M059J (cell line): ENCODE measurements at places on chromosomes 6 and 20. TPM values are rescaled to one million over a fixed set of nuclear protein-coding genes. Genes with fewer than 3 reads are reported as not detected.

The GNMT gene
- total RNA-seq, result 0.54 TPM in 1 of 2 replicates, not detected in the other

The MYH7B gene
- 0.05 TPM in 1 of 2 replicates, not detected in the other for total RNA-seq

The PTPRT gene
- total RNA-seq, result not detected in 2 replicates

The ULBP1 gene
- total RNA-seq, result 0.76 and 1.1 TPM in 2 replicates

The RSPO4 gene
- not detected in 2 replicates for total RNA-seq

The FAM83C gene
- total RNA-seq, result 0.02 TPM in 1 of 2 replicates, not detected in the other

The LTB gene
- total RNA-seq, result 2.1 and 4.6 TPM in 2 replicates

The TRIM15 gene
- not detected in 2 replicates for total RNA-seq

GRCh38 chr20:41300383-41300782, 17.1 kb downstream of the ZHX3 start:
- no peak for DNase-seq

- DNase-seq, result peak; percentile 47
Measured at GRCh38 chr6:155106456-155107115, 111.5 kb downstream of the TIAM2 start.

DNA sequence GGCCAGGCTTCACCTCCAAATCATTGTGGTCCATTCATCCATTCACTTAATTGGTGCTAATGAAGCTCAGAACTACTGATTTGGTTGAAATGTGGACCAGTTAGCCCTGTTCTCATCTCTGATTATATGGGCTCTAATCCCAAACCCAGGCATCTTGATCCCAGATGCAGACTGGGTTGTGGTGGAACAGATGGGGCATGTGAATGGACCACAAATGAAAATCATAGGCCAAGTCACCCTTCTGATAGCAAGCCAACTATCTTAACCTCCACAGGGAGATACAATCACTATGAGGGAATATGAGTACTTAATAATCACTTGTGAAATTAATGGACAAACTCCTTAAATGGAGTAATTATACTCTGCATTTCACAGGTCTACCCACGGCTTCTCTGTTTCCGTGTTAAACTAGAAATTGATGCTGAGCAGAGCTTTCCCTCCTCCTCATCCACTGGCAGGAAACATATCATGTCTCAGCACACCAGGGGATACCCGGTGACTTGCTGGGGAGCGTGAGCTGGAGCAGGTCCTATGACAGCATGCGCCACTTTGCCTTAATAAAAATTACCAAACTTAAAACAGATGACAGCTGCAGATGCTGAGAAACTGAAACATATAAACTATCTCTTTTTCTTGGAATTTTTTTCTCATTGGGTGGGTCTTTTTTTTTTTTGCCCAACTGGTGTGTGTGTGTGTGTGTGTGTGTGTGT, 108.8 kb upstream of the HEY2 start:
- no peak for DNase-seq

DNA sequence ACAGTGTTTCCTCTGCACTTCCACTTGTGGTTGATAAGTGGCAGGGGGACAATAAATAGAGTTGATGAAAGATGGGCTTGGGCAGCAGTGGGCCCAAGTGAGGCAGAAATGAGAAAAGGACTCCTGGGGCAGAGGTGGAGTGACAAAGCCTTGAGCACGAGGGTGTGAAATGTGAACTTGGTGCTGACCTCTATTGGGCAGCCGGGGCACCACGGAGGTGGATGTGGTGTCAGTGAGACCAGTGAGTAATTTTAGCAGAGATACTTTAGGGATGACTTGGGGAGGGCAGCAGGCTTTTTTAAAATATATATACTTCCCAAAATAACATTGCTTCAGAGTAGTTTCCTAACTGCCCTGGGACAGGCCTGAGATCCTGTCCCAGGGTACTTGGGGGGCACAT, 30.6 kb upstream of the MYLK2 start:
- peak; percentile 61 for DNase-seq

DNA sequence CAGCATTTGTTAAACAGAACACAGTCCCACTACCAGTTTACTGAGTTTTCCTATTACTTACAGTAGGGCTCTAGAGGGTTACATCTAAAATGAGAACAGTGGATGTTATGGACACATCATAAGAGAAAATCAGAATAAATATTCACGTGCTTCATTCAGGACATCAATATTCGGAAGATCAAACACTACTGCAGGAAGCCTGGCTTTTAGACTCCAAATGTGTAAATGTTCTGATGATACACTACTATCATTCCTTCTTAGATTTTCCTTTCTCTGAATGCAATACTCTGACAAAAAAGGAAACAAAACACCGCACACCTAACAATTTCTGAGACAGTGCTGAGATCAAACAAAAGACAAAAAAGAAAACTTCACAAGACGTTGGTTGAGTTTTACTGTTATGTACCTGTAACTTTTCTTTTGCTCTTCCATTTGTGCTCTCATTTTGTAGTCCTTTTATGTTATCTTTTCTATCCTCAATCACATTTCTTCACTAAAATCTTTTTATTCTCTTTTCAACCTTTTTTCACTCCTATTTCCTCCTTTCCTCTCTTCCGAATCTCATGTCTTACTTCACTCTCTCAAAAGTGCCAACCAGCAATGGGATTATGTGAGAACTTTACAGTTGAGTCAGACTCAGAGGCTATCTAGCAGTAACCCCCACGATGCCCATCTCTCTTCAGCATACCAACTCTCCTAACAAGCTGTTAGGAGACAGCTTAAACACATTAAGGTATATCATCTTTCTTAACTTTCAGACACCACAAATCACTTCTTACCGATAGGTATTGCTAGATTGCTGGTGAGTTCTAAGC, 1.7 kb downstream of the FAM184A start:
- DNase-seq, result no peak

GRCh38 chr20:5090191-5090590, 29.6 kb downstream of the PCNA start:
- no peak for DNase-seq

DNA sequence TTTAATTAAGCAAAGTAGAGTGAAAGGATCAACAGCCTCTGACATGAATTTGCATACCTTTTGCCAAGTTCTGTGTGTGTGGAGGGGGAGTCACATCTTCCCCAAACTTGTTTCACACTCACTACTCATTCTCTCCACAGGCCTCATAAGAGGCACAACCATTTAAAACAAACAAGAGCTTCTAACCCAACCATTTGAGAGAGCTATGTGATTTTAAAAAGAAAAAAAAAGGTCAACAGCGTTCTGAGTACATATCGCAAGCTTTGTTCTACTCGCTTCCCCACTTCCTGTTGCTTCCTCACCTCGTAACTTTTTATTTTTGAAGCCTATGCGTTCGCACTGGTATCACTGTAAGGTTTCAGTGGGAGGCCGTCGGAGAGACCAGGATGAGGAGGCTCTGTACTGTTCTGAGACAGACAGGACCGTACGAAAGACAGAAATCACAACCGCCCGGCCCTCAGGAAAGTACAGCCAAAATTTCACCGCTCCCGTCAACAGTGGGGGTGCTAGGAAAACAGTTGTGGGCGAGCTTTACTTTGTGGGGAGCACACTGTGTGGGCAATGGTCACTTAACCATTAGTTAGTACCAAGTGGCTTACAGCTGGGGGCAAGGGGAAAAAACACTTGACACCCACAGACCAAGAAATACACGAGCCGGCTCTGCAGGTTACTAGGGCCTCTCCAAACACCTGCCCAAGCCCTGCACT, 61.3 kb downstream of the TRERF1 start:
- DNase-seq, result no peak

GRCh38 chr20:23257848-23258746, 92.5 kb upstream of the NXT1 start:
- DNase-seq, result peak; percentile 97

- DNase-seq, result peak; percentile 72
Measured at GRCh38 chr6:75268121-75268987, 16.2 kb downstream of the TMEM30A start.

DNA sequence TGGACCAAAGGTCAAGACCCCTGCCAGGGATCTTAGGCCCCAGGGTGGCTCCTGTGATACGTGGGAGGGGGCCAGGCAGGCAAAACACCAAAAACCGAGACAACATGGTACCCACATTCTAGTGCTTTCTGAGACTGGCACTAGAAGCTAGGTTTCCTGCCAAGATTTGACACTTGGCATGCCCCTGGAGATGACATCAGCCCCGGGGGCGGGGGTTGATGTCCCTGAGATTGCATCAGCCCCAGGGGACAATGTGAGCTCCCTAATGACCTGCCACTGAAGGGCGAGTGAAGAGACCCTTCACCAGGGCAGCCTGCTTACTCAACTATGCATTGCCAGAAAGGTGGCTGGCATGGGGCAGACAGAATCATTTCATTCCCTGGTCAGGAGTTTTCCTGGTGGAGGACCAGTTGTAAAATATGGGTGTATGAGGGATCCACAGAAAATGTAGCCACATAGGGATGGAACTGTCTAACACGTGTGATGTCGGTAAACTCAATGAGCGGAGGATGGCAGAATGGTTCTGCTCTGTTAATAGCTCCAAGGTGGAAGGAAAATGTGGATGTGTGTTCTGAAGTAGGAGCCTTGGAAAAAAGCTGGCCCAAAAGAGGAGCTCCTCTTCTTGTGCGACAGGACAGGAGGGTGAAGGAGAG, 219.7 kb downstream of the UNC5CL start:
- DNase-seq, result peak; percentile 15

DNA sequence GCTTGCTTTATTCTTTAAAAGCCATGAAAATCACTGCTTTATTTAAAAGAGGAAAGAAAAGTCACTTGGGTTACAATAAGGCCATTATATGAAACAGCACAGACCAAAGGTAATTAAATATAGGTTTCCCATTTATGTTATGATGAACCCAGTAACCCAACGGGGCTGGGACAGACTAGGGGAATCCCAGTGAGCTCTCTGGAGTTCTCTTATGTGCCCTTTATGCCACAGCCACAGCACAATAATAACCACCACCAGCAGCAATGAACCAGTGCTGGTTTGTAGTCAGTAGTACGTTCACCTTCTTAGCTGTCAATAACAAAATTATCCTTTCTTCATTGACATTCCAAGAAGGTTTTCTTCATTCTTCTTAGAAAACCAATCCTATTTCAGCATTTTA, 87.4 kb downstream of the KIF13A start:
- DNase-seq, result no peak

DNA sequence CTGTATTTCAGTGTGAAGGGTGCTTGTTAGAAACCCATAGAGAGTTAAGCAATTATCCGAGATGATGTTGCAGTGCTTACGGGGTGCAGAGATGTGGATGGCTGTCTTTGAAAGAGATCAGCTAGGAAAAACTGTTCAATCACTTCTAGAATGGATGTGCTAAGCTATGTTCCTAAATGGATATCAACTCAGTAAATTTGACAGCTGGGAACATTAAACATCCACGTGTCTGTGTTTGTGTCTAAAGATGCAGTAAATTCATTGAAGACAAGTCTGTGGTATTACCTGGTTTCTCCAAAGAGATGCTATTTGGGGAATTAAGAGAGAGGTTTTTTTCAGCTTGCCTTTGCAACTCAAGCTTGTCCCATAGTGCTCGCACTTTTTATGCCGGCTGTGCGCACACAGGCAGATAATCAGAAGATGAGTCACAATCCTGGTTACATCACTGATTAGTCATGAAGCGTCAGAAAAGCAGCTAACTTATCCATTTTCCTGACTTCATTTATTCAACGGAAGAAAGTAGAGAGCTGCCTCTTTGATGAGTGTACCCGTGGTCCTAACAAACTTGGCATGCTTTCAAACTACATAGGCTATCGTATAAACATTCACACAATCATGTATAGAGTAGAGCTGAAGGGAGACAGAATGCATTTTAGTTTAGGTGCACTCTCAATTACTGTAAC, 691.7 kb upstream of the SLC35B3 start:
- peak; percentile 95 for DNase-seq

DNA sequence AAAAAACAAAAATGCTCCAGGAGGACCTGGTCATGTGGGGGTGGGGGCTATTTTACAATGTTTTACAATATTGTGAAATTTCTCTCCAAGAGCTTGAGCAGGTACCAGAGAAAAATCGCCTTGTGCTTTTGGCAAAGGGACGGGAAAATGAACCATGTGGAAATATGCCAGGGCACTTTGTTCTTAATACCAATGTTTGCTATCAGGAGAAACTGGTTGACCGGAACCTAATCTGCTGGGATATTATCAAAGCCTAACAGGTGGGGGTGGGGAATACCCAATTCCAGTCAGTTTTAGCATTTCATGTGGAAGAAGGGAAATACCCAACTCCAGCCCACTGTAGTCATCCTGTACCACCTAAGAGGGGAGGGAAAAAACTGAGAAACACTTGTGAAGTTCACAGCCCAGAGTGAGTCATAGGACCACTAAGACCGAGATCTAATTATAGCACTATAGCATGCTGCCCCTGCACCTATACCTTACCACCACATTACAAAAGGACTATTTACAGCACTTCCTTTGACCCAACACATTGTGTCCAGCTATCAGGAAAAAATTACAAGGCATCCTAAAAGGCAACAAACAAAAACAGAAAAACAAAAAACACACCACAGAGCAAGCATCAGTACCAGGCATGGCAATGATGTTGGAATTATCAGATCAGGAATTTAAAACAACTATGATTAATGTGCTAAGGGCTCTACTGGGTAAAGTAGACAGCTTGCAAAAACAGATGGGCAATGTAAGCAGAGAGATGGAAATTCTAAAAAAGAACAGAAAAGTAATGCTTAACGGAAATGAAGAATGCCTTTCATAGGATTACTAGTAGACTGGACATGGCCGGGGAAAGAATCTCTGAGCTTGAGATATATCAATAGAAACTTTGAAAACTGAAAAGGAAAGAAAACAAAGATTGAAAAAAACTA, 84.1 kb upstream of the POPDC3 start:
- no peak for DNase-seq

- no peak for DNase-seq
Measured at GRCh38 chr6:121187833-121188200, 146.5 kb downstream of the TBC1D32 start.

- peak; percentile 86 for DNase-seq
Measured at GRCh38 chr20:9408422-9409300, 105.7 kb upstream of the LAMP5 start.
